Glomerular endothelial cell (primary cell): ENCODE measurements at places on chromosomes 7 and 10. TPM values are rescaled to one million over a fixed set of nuclear protein-coding genes. Genes with fewer than 3 reads are reported as not detected.

The VSTM4 gene
- 0.15 and 0.35 TPM in 2 replicates for total RNA-seq

The SAMD9L gene
- total RNA-seq: 22.6 and 43.6 TPM in 2 replicates

The CHAT gene
- not detected in 2 replicates for total RNA-seq

The FGFR2 gene
- 0.23 TPM in 1 of 2 replicates, not detected in the other for total RNA-seq

The UTF1 gene
- total RNA-seq: not detected in 2 replicates

The AKR1D1 gene
- total RNA-seq: not detected in 2 replicates

The PLXNA4 gene
- 1.2 and 5.4 TPM in 2 replicates for total RNA-seq

The CDHR1 gene
- total RNA-seq: 0.15 and 1.3 TPM in 2 replicates

The WASHC2A gene
- 49.3 and 51.0 TPM in 2 replicates for total RNA-seq

The SPDYE6 gene
- total RNA-seq: not detected in 2 replicates

The ANKRD61 gene
- not detected in 2 replicates for total RNA-seq

The RNF148 gene
- total RNA-seq: 1.2 TPM in 1 of 2 replicates, not detected in the other

The HABP2 gene
- 0.18 and 0.48 TPM in 2 replicates for total RNA-seq
